ENCODE measurements at places on chromosomes 5 and 9.

DNA sequence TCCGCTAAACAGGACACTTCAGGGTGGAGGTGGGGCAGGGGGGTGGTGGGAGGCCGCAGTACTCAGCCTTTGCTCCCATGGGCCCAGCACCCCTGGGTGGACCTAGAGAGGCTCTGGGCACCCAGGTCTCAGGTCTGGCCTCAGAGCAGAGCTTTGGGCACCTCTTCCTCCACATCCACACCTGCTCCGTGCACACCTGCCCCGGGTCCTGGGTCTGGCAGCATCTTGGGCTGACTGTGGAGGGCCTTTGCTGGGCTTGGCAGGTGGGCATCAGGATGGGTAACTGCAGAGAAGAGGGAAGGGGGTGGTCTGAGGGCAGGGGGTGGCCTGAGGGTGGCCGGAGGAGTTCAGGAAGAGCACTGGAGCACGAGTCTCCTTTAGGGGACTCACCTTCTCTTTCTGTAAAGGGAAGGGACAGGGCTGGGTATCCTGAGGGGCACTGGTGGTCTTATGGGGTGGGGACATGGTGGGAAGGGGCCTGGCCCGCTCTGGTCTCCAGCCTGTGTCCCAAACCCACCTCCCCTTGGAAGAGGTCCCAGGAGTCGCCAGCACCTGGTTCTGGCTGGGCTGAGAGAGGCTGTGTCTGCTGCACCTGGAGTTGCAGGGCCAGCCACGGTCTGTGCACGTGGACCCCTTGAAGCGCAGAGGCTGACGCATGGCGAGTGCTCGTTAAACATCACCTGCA is 106.7 kb upstream of the IER5L start:
- no peak for DNase-seq

DNA sequence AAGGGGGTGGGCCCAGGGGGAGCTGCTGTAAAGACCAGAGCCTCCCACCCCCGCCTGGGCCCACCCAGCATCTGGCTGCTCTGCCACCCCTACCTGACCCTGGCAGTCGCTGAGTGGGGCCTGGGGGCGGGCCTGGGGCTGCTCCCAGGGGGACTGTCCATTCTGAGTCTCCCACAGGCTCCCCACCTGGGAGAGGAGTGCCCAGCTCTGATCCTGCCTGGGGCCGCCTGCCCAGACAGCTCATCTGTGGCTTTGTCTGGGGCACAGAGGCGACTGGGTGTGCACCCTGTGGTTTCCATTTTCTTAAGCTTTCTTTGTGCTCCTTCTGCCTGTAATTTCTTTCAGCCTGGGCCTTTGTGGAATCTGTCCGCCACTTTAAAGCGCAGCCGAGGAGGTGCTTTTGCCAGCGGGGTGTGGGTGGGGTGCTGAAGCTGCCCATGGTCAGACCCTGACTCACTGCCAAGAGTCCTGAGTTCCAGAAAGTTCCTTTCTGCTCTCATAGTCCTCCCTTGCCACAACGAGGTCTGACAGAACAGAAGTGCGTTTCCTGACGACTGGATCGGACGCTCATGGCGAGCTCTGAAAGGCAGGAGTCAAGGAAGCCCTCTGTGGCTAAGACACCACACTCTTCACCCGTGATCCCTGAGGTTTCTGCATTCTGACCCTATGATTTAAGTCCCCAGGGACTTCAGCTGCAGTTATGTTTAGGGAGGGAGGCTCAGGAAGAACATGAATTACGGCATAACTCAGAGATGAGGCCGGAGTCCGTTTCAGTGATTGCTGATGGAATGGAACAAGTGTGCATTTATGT is 225.0 kb downstream of the FANCC start:
- no peak for DNase-seq

GRCh38 chr5:79011219-79011836 is 26.2 kb upstream of the ARSB start:
- no peak for DNase-seq

- no peak for DNase-seq
Measured at GRCh38 chr9:27485158-27485557, 38.9 kb upstream of the IFNK start.

DNA sequence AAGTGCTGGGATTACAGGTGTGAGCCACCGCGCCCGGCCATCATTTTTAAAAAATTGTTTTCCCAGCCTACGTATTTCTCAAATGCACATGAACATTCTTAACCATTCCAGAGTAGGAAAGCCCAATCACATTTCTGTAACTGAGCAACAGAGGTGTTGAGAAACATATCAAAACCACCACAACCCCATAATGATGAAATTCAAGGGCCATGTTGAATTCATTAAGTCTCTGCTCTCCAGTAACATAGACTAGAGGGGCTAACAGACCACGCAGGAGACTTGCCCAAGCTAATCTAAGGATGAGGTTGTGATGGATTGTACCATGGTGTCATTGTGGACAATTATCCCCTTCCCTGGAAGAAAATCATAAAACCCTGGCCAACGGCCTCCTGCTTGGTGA is 52.9 kb downstream of the MYO10 start:
- no peak for DNase-seq

DNA sequence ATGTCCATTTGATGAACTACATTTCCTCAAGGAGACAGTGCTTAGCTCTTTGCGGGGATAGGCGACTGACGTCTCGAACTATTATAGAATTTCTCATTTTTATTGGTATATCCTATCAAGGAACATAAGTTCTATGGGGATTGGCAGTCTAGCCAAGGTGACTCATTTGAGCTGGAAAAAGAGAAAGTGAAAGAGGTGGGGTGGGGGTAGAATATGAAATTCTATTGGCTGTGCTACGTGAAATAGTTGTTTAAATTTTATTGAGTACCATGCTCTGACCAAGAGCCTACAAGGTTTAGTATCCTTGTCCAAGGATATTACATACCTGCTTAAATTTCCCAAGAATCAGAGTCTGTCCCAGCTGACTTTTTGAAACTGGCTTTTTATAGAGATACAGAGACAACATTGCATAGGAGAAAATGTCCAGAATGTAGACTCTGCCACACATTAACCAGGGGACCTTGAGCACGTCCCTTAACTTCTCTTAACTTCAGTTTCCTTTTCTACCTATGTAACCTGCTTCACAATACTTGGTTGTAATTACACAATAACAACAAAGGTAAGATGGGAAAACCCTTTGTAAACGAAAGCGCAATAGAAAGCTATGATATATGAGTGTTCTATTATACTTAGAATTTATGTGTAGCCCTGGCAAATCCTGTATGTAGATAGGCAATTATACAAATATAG is 226.4 kb upstream of the WWC1 start:
- no peak for DNase-seq
